Effector CD4-positive, alpha-beta T cell (primary cell): ENCODE measurements at places on chromosomes 13 and 19.
A peak's percentile ranks its signal among the peaks of the same experiment; 100 is the strongest.

DNA sequence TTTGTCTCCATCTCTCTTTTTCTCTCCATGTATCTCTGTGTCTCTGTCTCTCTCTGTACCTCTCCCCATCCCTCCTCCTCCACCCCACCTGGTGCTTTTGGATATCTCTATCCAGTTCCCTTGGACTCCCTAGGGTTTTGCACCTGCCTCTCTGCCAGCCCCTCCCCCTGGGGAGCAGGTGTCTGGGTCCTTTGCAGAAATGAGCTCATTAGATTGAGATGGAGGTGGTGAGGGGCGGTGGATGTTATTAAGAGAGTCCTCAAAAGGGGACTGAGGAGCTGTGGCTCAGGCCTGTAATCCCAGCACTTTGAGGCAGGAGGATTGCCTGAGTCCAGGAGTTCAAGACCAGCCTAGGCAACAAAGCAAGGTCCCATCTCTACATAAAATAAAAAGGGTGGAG, 2.1 kb downstream of the KCNN4 start:
- no peak for DNase-seq

GRCh38 chr19:58317476-58318072, 9.2 kb upstream of the ZSCAN22 start:
- no peak for DNase-seq

GRCh38 chr19:51740356-51740755, 11.3 kb downstream of the FPR1 start:
- DNase-seq, result no peak

DNA sequence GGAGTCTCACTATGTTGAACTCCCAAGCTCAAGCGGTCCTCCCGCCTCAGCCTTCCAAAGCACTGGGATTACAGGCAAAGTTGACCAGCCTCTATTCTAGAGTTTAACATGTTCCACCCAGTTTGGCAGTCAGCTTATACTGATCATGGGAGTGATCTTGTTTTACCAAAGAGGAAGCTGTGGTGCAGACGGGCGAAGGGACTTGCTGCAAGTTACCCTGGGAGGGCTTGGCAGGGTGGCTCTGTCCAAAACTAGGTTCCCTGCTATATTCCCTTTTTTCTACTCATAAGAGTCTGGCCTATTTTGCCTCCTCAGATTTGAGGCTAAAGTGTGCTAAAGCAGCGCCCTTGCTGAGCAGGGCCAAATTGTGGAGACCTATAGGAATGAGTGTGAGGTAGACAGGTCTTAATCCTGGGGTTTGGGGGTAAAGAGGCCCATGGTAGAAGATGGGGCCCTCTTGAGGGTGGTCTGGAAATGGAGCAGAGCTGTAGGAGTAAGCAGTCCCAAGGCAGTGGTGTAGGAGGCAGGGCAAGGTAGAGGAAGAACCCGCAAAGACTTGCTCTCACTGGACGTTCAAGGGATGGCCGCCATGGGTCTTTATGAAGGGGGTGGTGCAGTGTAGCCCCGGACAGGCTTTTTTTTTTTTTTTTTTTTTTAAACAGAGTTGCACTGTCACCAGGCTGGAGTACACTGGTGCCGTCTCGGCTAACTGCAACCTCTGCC, 3.3 kb downstream of the RPS19 start:
- no peak for DNase-seq

DNA sequence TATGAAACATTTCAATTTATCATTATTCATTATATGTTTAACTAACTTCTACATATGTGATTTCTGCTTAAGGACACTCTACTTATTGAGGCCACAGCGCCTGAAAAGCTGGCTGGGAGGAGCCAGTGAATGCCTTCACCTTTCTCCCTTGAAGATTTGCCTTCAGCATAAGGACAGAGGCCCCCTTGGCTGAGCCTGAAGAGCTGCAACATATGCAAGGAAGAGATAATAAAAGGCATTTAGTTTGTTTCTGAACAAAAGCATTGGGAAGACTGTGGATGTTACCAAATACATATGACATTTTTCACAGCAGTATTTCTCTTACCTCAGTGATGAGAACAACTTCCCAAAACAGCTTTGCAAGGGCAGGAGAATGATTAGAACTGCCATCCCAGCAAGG, 92.1 kb downstream of the ABCC4 start:
- no peak for DNase-seq

DNA sequence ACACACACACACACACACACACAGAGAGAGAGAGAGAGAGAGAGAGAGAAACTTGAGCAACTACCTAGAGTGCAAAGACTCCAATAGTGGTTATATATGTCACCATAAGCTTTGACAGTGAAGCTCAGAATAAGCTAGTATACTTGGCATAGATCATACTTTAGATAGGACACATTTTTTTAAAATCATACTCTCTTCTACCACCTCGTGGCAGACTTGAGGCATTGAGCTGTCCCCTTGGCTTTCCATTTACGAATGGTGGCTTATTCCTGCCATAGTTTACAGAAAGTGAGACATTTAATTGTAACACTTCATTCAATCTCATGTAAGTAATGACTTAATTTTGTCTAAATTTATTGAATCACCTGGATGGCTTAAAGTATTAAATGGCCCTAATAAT, 108.2 kb downstream of the EDNRB start:
- DNase-seq, result no peak

GRCh38 chr13:23810685-23811240, 78.4 kb downstream of the MIPEP start:
- DNase-seq, result no peak

DNA sequence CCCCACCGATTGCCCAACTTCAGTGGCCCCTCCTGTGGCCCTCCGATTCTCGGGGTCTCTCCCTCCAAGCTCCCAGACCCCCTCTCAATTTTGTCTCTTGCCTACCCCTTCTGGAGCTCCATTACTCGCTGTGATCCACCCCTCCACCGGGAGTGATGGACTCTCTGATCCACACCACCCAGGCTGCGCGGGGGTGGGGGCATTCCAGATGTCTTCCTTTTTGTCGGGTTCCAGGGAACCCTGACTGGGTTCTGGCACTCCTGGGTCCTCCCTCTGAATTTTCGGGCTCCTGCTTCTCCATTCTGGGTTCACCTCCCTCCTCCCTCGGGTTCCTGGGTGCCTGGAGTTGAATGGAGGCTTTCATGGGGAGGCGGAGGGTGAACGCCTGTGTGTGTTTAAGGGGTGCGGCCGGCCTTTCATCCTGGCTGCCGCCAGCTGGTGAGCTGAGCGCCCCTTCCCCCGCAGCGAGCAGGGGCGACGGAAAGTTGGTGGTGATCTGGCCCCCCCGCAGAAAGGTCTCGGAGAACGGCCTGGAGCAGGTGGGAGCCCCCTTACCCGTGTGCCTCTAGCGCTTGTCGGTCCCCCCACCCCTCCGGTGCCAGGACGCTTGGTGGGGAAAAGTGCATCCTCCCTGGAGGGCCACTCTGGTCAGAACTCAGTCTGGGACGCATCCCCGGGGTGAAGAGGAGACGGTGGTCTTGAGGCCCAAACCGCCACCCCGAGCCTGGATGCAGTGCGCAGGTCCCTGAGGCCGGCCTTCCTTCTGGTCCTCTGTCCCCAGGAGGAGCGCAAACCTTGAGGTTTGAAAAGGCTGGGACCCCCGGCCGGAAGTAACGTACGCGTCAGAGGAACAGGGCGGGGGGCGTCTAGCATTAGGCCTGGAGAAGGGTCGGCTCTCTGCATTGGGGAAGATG, 1.6 kb downstream of the MISP3 start:
- no peak for DNase-seq

DNA sequence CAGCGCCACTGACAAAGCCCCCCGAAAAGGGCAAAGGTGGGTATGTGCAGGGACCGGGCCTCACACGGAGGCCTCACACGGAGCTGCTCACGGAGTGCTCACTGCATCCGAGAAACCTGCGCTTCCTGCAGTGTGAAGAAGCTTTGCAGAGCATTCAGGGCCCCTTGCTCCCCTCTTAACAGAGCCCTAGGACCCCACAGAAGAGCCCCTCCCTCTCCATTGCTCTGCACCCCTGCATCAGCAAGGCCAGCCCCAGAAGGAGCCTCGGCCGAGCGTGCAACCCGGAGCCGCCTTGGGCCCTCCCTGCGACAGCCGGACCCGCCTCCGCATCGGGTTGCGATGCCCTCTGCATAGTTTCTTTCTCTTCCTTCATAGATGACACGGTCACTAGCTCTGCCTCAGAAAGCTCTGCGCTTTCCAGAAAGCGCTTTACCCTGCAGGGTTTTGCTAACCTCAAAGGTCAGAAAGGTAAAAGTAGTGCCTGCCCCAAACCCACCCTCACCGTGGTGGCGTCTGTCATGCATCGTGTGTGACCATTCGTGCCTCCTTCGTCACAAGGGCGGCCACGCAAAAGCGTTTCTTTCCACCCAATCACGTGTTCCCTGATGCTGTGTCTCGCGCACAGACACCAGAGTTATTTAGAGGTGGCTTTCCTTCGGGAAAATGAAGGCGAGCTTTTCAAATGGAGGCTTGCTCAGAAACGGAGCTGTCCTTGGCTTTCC, 15.7 kb upstream of the F7 start:
- DNase-seq, result no peak

- DNase-seq, result peak; percentile 76
Measured at GRCh38 chr19:18023622-18024251, 15.8 kb downstream of the ARRDC2 start.

- no peak for DNase-seq
Measured at GRCh38 chr19:12720851-12721655, 2.7 kb downstream of the TNPO2 start.

DNA sequence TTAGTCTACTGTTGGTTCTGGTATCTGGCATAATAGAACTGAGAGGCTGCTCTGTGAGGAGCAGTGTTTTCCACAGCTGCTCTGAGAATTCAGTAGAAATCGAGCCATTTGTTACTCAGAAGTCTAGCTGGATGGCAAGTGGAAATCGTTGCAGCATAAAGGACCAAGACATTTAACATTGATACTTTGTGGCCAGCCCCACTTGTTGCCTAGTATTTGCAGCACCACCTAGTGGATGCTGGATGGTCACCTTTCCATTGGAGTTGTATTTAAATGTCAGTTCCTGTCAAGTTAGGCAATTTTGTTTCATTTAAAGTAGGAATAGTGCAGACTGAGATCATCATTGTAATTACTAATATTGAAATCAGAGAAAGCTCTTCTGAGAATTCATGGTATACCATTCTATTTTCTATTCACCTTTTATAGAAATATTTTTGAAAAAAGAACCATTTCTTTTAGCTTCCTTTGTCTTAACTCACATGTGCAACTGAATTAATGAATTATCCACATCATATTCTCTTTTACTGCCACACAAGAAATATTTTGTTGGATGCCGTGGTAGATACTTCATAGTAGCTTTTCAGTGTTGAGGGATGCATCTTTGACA, 64.6 kb downstream of the PDS5B start:
- DNase-seq, result peak; percentile 40

DNA sequence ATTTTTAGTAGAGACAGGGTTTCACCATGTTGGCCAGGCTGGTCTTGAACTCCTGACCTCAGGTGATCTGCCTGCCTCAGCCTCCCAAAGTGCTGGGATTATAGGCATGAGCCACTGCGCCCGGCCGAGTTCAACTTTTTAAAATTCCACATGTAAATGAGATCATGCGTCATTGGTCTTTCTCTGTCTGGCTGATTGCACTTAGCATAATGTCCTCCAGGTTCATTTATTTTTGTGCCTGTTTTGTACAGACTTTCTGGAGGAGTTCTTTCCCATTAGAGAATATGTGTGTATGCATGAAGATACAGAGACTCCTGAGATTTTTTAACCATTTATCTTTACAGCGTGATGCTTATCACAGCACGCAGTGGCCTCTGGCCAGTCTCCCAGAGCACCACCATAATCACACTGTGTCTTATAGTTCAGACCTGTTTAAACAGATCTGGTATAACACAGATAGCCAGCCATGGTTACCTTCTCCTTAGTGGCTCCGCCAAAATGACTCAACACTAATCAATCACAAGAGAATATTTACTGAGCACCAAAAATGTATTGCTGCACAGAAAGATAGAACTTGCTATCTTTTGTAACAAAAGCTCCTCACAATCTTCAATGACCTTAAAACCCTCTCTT, 11.4 kb upstream of the STARD13 start:
- no peak for DNase-seq

GRCh38 chr13:49213539-49213938, 6.6 kb upstream of the MLNR start:
- no peak for DNase-seq

GRCh38 chr13:59607780-59608233, 555.9 kb downstream of the DIAPH3 start:
- DNase-seq, result no peak

- no peak for DNase-seq
Measured at GRCh38 chr13:39967199-39967959, 311.9 kb downstream of the COG6 start.

- DNase-seq, result no peak
Measured at GRCh38 chr13:29439601-29440388, 155.7 kb downstream of the SLC7A1 start.

DNA sequence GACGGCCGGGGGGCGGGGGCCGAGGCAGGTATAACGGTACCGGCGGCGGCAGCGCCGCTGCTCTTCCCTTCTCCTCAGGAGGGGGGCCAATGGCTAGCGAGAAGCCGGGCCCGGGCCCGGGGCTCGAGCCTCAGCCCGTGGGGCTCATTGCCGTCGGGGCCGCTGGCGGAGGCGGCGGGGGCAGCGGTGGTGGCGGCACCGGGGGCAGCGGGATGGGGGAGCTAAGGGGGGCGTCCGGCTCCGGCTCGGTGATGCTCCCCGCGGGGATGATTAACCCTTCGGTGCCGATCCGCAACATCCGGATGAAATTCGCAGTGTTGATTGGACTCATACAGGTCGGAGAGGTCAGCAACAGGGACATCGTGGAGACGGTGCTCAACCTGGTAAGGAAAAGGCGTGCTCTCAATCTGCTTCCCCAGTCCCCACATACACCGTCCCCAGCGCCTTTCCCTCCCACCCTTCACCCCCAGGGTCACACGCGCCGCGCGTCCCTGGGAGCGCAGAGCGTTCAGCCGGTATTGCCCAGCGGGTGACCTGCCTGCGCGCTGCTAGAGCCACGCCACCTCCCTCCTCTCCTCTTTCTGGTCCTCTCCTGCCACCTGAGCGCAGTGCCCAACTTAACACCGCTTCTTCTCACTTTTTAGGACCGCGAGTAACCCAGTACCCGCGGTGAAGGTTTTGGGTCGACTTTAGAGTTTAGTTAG, 814 bp downstream of the NBEA start:
- no peak for DNase-seq
